ENCODE measurements at places on chromosomes 4 and X. TPM values are rescaled to one million over a fixed set of nuclear protein-coding genes. Genes with fewer than 3 reads are reported as not detected.

Gene TRAPPC11
- total RNA-seq: 41.5 TPM

Gene SPON2
- total RNA-seq: 1.3 TPM

Gene BMX
- 58.3 TPM for total RNA-seq

Gene NDNF
- total RNA-seq: 0.16 TPM

Gene SYNPO2
- 0.44 TPM for total RNA-seq

Gene CSAG1
- not detected for total RNA-seq

Gene ZAR1
- total RNA-seq: not detected

Gene AMTN
- not detected for total RNA-seq

Gene PRDX4
- total RNA-seq: 190 TPM

Gene CYSLTR1
- total RNA-seq: 0.81 TPM

Gene RBM3
- 104 TPM for total RNA-seq

Gene USP17L11
- not detected for total RNA-seq

Gene COL4A6
- total RNA-seq: 0.16 TPM

Gene THOC2
- 84.0 TPM for total RNA-seq

Gene MAGEC1
- total RNA-seq: not detected

Gene HAND2
- not detected for total RNA-seq

Gene TASL
- not detected for total RNA-seq

Gene ARHGAP36
- not detected for total RNA-seq

Gene LGI2
- 0.06 TPM for total RNA-seq

Gene RASL11B
- total RNA-seq: not detected

Gene SH3RF1
- total RNA-seq: 11.1 TPM

Gene SLC49A3
- total RNA-seq: 5.9 TPM

Gene USP17L27
- not detected for total RNA-seq

Gene H2BW2
- total RNA-seq: not detected

Gene DCTD
- total RNA-seq: 112 TPM

Gene CDX4
- not detected for total RNA-seq

Gene RTL5
- 1.1 TPM for total RNA-seq

Gene SLC6A14
- not detected for total RNA-seq

Gene TMPRSS11B
- not detected for total RNA-seq

Gene HTRA3
- total RNA-seq: 8.5 TPM

Gene SHROOM3
- 0.19 TPM for total RNA-seq

Measured in bladder microvascular endothelial cell (primary cell).